ENCODE measurements at places on chromosomes 6 and 20.
A peak's percentile ranks its signal among the peaks of the same experiment; 100 is the strongest.

DNA sequence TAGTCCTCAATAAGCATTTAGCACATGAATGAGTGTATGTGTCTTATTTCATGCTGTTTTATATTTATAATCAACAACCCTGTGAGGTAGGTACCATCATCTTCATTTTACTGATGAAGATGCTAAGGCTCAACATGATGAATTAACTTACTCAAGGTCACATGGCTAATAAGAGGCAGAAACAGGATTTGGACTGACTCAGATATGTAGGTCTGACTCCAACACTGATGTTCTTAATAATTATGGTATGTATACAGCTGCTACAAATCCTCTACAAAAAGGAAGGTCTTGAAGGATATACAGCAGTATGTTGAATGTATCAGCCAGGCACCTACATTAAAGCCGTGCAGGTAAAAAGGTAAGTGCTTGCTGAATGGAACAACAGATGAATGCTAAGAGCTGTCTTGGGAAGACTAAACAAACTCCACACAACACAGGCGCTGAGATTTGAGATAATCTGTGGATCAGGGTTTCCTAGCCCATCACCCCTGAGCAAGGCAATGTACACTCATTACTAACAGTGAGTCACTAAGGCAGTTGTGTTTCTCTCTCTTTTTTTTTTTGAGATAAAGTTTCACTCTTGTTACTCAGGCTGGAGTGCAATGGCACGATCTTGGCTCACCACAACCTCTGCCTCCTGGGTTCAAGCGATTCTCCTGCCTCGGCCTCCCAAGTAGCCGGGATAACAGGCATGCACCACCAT, 31.9 kb downstream of the TTI1 start:
- DNase-seq, result no peak

GRCh38 chr20:14556206-14556605, 218.8 kb upstream of the FLRT3 start:
- no peak for DNase-seq

DNA sequence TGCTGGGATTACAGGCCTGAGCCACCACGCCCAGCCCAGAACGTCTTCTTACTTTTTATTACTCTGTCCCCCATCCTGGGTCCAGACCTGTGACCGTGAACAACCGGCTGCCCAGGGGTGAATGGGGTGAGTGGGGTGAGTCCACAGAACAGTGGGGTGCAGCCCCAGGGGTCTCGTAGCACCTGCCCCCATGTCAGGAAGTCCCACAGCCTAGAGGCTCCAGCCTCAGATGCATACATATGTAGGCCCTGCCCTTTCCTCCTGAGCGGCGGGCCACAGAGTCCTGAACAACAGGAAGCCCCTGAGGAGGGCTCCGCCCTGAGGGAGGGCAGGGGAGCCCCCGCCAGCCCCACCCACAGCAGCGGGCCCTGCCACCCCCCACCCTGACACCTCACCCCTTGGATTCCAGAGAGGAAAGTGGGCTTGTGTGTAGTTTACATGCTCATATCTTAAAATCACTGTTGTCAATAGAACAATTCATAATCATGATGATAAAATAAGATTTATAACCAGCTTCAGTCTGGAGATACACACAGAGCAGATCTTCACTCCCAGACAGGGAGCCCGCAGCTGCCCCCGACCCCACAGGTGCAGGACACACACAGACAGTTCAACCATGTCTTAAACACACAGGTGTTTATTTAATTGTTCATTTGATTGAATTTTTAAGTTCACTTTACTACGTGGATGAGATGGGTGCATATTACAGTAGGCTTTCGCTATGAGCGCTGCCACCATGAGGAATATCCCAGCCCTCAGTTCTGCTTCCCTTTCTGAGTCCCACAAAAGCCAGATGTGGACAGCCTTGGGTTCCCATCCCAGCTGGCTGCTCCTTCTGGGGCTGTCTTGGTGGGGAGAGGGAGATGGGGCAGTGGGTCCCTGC, 12.4 kb upstream of the GMEB2 start:
- DNase-seq, result peak; percentile 51

DNA sequence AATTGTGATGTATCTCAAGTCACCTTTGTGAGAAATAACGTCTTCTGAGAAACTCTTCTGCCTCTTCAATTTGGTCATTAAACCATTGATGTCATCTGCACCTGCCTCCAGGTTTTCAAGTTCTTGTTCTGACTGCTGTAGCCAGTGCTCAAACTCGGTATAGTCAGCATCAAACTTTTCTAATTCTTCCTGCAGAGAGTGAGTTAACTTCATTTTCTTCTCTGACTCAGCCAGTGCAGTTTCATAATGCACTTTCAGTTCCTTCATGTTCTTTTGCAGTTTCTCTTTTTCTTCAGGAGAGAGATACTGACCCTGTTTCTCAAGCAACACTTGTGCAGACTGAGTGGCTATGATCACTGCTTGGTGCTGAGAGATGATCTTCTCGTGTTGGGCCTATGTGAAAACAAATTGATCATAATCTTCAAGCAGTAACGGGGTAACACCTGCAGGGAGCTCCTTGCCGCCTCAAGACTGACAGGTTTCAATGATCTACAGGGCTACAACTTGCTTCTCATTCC, 48.8 kb downstream of the DST start:
- no peak for DNase-seq

Measured in activated CD4-positive, alpha-beta T cell treated with anti-CD3 and anti-CD28 coated beads for 24 hours (primary cell).